Renal pelvis (tissue), 12 donors: ENCODE measurements at places on chromosomes 3 and 15. TPM values are rescaled to one million over a fixed set of nuclear protein-coding genes. Genes with fewer than 3 reads are reported as not detected.

Gene CMTM8
- polyA plus RNA-seq, result 10.8 TPM

DNA sequence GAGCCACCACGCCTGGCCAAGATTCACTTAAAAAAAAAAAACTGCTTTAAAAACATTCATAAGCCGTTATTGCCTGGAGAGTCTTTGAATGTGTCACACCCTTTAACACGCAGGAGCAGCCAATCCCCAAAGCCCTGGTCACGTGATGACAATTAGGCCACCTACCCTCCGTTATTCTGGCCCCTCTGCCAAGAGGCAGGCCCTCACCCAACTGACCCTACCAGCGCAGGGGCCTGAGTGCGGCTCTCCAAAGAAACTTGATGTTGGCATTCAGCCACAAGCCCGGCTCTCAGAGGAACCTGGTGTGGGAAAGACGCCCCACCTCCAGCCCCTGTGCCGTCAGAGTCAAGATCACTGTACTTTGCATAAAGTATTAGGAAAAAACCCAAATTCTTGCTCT lies 11.6 kb upstream of the MUC4 start:
- no peak for DNase-seq

- DNase-seq, result no peak
These were observed 59.5 kb upstream of the HES1 start for GRCh38 chr3:194076475-194076874.

GRCh38 chr15:80660119-80660518 lies 35.0 kb upstream of the ABHD17C start:
- peak; percentile 29 for DNase-seq

Gene MUSTN1
- polyA plus RNA-seq, result 0.75 TPM

DNA sequence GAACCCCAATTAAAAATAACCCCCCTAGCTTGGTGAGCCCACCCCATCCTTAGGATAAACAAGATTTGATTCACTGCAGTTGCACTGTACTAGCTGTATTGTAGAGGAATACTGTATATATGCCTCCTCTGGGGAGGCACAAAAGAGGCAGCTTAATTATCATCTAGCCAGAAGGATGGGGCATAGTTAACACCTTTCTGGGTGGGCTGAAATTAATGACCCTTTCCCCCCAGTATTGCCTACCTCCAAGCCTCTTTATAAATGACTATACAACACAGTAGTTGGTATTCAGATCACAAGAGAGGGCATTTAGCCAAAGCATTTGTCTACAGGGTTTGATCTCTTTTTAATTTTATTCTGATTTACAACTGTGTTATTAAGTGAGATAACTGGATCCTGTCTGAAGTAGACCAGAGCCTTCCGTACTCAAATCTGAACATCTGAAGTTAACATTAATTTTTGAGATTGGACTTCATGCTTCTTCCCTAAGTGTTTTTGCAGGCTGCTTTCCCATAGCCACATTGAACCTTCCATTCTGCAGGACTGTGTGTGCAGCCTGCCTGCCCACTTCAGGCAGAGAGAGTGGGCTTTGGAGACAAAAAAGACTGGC lies 807.0 kb upstream of the ARRDC4 start:
- DNase-seq, result no peak

GRCh38 chr3:37712421-37712820 lies 149.3 kb upstream of the CTDSPL start:
- DNase-seq, result no peak

Gene SI
- polyA plus RNA-seq, result not detected

GRCh38 chr15:59543721-59544547 lies 67.6 kb upstream of the GCNT3 start:
- no peak for DNase-seq

Gene RPL22L1
- polyA plus RNA-seq, result 60.2 TPM

Gene TASOR
- 67.6 TPM for polyA plus RNA-seq

Gene ADAMTS9
- polyA plus RNA-seq, result 166 TPM

Gene CLRN1
- not detected for polyA plus RNA-seq

DNA sequence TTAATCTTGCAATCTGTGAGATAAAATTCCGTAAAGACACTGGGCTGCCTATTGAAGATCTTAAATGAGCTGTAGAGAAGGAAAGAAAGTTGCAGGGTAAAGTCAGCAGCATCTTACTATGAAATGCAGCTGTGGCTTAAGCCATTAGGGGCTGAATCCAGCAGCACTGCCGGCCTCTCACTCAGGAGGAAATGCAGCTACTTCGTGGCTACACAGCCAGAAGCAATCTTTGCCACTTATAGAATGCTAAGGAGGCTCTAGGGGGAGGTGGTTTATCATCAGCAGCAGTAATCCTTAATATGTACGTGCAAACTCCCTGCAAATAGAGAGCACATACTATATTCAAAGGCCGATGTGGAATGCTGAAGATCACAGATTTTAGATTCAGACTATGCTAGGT lies 19.1 kb upstream of the MCTP2 start:
- no peak for DNase-seq

Gene C3orf22
- polyA plus RNA-seq, result not detected

- no peak for DNase-seq
These were observed 42.0 kb upstream of the SCAANT1 start for GRCh38 chr3:63954182-63954581.

DNA sequence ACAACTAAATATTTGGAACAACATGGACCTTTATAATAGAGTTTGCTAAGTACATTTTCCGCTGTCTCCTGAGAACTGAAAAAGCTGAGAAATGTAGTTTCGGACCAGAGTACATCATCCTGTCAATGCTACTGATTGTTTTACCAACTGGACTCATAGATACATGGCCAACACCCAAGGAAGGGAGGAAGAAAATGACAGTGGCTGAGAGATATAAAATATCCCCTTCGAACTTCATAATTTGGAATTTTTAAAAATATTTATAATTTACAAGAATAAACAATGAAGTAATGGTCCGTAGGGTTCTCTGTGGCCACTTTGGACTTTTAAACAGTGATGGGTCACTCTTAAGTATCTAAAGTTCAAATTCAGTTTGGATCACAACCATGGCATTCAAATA lies 1042.7 kb downstream of the MCTP2 start:
- no peak for DNase-seq

GRCh38 chr3:151630938-151631441 lies 102.7 kb upstream of the AADACL2 start:
- DNase-seq, result no peak

Gene ZNF502
- 14.3 TPM for polyA plus RNA-seq

DNA sequence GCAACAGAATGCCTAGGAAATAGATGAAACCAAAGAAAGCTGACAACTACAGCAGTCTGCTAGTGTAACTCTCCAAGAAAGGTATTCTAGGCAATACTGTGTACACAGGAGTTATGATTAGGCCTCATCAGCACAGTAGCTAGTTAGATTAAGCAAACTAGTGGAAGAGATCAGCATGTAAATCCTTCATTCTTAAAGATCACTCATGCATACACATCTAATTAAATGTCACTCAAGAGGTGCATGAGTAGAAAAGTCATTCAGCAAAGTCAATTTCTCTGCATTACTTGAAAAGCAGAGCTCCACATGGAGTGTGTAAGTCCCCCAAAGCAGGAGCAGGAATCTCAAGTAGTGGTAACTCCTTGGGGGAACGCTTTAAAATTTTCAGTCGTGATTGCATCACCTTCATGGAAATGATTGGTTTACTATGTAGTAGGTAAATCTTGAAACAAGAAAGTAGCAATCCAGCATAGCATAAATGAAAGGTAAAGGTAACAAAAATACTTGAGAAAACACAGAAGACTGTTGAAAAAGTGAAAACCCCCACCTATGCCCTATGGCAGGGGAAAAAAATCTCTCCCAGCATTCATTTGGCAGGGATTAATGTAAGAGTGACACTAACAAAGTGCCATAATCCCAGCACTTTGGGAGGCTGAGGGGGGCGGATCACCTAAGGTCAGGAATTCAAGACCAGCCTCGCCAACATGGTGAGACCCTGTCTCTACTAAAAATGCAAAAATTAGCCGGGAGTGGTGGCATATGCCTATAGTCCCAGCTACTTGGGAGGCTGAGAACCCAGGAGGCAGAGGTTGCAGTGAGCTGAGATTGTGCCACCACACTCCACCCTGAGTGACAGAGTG lies 29.4 kb upstream of the PPIB start:
- DNase-seq, result no peak

Gene C3orf20
- 0.77 TPM for polyA plus RNA-seq

Gene ITGB5
- 104 TPM for polyA plus RNA-seq

Gene CORO2B
- polyA plus RNA-seq, result 26.6 TPM

DNA sequence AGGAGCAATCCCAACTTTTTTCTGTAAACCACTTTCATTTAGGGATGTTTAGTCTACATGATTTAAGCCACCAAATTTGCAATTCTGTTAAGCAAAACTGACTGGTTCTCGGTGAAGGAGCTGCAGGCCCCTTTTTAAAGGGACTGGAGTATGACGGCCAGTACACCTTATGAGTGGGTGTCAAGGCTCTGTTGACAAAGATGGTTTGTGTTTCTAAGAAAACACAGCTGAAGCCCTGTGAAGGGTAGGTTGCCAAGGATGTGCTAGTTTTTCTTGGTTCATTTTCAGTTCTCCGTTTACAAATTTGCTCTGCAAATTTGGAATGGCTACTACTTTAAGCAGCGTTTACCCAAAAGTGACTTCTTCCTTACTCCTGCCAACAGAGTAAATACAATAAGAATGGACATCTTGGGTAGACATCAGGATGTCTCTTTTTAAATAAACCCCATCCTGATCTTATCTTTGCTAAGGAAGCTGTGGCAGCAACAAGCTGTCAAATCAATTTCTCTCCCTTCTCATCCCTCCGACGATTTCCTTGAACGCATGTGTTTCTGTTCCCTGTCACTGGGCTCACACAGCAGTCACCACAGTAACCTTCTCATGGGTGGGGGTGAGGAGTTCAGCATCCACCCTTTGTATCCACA lies 58.2 kb upstream of the CMTM8 start:
- no peak for DNase-seq

Gene CFAP91
- 28.0 TPM for polyA plus RNA-seq

DNA sequence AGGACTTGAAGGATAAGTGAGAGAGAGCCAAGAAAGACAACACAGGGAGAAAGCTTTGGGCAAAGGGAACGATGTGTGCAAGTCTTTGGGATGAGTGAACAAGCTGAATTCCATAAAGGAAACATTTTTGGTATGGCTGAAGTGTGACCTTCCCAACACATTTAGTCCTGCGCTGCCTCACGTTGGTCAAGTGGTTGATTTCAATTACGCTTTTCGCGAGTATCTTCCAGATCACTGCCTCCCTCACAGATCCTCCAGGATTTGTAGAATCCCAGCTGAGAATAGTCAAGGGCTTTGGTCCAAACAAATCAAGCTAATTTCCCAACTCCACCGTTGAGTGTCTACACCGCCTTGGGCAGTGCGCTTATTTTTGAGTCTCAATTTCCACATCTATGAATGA lies 338.4 kb upstream of the ADAMTS9 start:
- no peak for DNase-seq

- no peak for DNase-seq
These were observed 52.4 kb downstream of the KCNMB2 start for GRCh38 chr3:178588628-178589027.

DNA sequence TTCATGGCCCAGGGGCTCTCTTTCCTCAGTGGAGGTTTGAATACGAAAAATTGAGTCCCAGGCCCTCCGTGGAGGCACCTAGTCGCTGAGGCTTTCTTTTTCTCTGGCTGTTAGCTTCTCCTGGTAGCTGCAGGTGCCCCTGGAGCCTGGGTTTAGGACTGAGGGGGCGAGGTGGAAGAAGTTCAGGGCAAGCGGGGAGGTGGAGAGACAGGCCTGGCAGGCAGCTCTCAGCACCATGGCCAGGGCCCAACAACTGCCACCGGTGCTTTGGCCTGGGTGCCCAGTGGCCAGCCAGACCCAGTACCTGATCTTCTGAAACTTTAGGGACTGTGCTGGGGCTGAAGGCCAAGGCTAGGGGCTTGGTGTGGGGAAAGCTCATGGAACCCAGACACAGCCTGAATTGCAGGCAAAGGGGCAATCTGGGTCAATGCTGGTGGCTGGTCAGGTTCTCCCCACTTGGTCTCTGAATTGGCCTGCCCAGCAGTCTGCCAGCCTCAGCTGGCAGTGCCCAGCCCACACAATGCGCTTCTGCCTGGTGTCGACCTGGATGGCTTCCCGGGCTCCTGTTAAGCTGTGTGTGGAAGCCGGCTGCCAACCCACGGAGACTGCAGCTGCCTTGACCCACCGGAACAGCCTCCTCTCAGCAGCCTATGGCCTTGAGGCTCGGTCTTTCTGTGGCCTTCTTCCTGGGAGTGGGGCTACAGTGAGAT lies 30.3 kb upstream of the POLG start:
- DNase-seq, result no peak
